ENCODE measurements at places on chromosomes 4 and X.

DNA sequence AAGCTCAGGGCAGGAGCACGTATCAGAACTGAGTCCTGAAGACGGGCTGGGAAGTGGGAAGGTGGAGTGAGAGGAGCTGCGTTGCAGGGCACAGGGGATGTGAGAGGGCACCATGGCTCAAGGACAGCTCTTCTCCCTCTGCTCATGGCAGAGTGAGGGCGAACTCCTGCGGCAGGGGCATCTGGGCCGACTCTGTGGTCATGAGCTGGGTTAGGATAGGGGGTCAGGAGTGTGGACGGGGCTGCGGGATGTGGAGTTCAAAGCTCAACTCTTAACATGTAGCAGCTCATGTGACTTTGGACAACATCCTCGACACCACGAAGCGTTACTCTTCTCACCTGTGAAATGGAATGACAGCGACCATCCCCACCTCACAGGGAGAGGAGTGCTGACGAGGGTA is 19.4 kb upstream of the SORCS2 start:
- no peak for DNase-seq

GRCh38 chr4:8345053-8345945 is 75.7 kb downstream of the HTRA3 start:
- no peak for DNase-seq

DNA sequence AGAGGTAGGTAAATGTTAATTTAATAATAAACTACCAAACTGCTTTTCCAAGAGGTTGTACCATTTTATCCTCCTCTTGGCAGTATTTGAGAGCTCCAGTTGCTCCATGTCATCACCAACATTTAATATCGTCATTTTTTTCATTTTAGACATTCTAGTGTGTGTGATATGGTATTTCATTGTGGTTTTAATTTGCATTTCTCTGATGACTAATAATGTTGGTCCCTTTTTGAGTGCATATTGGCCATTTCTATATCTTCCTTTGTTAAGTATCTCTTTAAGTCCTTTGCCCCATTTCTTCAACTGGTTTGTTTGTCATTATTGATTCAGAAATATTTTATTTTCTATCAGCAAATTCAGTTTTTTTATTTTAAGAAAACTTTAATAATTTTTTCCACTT is 88.8 kb downstream of the MAPK10 start:
- DNase-seq: no peak

DNA sequence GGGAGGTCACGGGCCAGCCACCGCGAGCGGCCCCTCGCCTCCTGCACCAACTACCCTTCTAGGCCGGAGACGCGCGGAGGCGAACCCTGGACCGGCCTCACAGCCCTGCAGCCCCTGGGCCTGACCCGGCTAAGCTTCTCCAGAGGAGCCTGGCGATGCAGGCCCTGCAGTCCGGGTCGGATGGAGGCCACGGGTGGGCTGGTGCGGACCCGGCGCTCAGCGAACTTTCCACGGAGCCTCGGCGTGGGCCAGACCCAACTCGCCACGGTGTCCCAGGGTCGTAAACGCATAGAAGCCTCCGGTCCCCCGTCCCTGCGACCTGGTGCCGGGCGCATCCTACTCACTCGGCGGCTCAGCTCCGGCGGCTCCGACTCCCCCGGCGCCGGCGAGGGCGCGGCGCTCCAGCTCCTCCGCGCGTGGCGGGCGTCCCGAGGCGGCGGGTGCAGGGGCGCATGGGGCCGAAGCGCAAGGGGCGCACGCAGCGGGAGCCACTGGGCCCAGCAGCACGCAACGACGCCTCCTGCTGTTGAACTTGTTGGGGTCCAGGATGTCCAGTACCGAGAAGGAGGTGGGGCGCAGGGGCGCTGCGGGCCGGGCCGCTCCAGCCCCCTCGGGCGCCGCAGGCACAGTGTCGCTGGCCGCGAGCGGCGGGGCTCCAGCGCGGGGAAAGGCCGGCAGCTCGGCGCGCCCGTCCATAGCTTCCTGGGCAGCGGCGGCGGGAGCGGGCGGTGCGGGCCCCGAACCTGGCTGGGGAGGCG is 427 bp downstream of the NKX1-1 start:
- peak; percentile 56 for DNase-seq

GRCh38 chrX:19127649-19128168 is 5.4 kb upstream of the ADGRG2 start:
- DNase-seq: no peak

- DNase-seq: no peak
Observed at GRCh38 chr4:83862471-83862870, 326.6 kb downstream of the GPAT3 start.

- DNase-seq: no peak
Observed at GRCh38 chr4:137993232-137993631, 248.9 kb downstream of the SLC7A11 start.

GRCh38 chrX:121336831-121337421 is 289.5 kb downstream of the GLUD2 start:
- no peak for DNase-seq

DNA sequence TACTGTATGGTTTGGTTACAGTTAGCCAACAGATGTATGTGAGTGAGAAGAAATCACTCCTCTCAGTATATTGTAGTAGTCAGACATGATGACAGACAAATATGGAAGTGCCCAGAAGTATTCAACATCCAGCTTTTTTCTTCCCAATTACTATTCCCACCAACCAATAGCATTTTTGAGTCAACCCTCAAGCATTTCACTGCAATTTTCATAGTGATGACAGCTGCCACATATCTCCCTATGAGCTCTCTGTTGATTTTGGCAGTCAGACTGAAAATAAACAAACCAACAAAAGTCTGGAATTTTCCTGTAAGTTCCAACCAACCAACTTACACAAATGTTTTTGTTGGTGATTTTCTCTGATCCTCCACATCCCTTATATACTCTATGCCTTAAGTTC is 8.2 kb upstream of the TRAM1L1 start:
- no peak for DNase-seq

GRCh38 chrX:69900491-69900890 is 149.2 kb downstream of the AWAT2 start:
- DNase-seq: no peak

DNA sequence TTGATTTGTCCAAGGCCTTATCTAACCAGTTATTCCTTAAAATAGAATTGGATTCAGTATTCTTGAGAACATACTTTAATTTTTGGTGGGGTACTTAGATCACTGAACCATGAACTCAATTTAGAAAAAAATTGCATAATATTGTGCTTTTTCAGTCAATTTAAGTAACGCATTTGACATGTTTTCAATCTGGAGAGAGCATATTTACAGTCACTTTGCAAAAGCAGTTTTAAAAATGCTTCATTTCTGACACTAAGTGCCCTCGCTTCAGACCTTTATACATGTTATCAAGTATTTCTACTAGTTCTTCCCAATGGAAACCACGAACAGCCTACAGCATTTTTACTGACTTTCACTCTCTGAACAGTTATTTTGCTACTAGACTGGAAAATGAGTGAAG is 257.1 kb upstream of the NDST4 start:
- DNase-seq: no peak

GRCh38 chr4:162401021-162401420 is 237.2 kb upstream of the FSTL5 start:
- DNase-seq: no peak

Measured in activated CD8-positive, alpha-beta memory T cell treated with anti-CD3 and anti-CD28 coated beads for 24 hours (primary cell).